ENCODE measurements at places on chromosomes 12 and 14. TPM values are rescaled to one million over a fixed set of nuclear protein-coding genes. Genes with fewer than 3 reads are reported as not detected.

- no peak for DNase-seq
These were observed 5.2 kb upstream of the RNASE6 start for GRCh38 chr14:20775901-20776300.

DNA sequence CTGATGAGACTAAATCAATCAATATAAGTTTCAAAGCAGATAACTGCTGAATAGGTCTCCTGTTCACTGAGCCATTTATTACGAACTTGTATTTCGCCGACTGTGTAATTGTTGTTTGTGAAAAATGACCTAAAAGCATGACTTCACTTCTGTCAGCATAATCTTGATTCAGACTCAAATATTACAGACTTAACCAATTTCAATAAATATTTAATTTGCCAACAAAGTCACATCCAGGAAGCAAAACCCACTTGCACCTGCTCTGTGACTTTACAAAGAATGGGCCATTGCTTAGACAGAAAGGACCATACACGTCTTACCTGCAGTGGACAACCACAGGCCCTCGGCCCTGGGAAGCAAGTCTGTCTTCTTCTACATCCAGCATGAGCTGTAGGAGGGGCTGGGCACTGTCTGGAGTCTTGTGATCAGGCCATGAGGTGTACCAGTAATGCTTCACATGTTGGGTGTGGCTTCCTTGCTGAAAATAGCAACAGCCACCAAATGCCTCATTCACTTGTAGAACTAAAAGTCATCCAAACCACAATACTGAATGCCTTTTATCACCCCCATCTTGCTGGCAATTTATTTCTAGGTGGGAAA, 23.5 kb upstream of the PTPRB start:
- no peak for DNase-seq

- no peak for DNase-seq
These were observed 95.4 kb downstream of the NKX2-1 start for GRCh38 chr14:36424478-36425102.

- DNase-seq = no peak
These were observed 13.1 kb upstream of the ESPL1 start for GRCh38 chr12:53254816-53255545.

DNA sequence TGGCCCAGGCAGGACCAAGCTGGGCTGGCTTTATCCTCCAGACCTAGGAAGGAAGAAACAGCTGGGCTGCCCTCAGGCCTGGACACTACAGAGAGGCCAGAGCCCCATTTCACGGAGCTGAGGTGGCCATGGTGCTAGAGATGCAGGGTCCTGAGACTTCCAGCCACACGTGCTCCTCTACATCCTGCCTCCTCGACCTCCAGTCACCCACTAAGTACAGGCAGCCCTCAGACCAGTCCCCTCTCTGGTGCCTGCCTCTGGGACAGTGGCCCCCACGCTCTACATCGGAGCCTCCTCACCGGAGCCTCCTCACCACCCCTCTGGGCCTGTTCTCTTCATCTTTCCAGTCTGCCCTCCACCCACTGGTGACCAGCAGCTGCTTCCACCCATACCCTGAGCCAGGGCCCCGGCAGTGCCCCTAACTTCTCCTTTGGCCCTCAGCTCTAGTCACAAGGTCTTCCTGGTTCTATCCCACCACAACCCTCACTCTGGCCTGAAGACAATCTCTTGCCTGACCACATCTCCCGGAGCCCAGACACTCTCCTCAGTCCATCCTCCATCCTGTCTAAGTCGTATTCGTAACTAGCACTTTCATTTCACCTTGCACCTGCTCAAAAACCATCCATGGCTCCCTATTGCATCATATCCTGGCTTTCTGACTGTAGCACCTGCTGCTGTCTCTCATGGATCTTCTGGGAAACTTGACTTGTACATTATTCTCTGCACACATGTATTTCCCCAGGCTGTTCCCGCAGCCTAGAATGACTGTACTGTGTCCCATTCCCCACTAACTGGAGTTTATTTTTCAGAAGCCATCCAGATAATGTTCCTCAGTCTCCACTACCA, 43.9 kb downstream of the DIO3 start:
- DNase-seq = no peak

DNA sequence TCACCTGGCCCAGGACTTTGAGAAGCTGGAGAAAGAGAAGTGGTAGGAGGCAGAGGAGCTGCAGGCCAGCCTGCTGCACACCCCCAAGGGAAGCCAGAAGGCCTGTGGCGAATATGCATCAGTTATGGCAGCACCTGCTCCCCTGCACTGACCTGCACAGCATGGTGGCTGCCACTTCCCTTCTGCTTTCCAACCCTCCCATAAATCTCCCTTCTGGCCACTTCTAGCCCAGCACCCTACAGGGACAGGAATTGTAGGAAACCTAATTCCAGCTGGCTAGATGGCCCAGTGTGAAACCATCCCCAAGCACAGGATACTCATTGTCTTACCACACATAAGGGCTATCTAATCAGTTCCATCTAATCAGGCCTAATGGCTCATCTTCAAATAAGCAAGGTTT, 136.3 kb downstream of the TBX3 start:
- DNase-seq = no peak

- DNase-seq = no peak
These were observed 51.3 kb downstream of the LRCOL1 start for GRCh38 chr12:132558861-132559623.

GRCh38 chr12:26318661-26319068, 123.3 kb downstream of the SSPN start:
- DNase-seq = peak; percentile 47

- DNase-seq = no peak
These were observed 454.5 kb downstream of the BCAT1 start for GRCh38 chr12:24494401-24494800.

GRCh38 chr12:108646600-108647579, 13.2 kb upstream of the SELPLG start:
- no peak for DNase-seq

Gene ARHGDIB
- total RNA-seq = 231 TPM

Gene ANKRD9
- 19.1 TPM for total RNA-seq

Gene MEG3
- total RNA-seq = 0.86 TPM

Gene ZFYVE26
- total RNA-seq = 31.0 TPM

Gene LGR5
- not detected for total RNA-seq

Gene DEPDC4
- 0.20 TPM for total RNA-seq

Gene RAD9B
- total RNA-seq = 0.25 TPM

Gene MAP4K5
- 45.3 TPM for total RNA-seq

Measured in pulmonary artery endothelial cell (primary cell).